Activated T-helper 1 cell treated with anti-CD3 and anti-CD28 coated beads, Interleukin-2, amount 50 U/mL, for 16 hours (primary cell): ENCODE measurements at places on chromosomes 6 and 20.

DNA sequence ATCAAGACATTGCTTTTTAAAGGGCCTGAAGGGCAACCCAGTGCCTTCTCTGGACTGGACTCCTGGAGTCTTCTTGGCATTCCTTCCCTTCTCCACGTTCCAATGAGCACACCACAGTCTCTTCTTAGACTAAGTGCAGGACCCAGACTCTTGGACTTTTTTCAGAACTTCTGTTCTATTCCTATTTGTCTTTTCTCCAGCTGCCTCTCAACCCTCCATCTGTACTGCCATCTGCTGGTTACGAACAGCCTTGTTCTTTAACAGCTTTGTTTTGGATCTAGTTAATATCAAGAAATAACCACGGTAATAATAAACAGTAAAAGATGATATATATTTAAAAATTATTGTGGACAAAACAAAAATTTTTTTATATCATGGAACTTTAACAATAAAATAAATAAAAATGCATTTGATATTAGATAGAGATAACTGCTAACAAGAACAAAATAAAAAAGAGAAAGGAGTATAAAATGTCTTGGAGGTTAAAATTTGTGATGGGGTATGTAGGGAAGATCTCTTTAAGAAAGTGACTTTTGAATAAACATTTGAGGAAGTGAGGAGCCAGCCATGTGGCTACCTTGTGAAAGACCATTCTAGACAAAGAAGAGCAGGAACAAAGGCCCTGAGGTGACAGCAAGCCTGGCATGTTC, 105.1 kb upstream of the HCRTR2 start:
- DNase-seq, result no peak

DNA sequence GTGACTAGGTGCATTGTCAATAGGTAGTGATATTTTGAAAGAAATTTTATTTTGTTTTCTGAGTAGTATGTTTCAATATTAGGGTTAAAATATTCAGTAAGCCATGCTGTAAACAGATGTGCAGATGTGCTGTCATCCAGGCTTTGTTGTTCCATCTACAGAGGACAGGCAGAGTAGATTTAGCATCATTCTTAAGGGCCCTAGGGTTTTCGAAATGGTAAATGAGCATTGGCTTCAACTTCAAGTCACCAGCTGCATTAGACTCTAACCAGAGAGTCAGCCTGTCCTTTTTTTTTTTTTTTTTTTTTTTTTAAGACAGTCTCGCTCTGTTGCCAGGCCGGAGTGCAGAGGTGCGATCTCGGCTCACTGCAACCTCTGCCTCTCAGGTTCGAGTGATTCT, 27.1 kb upstream of the BACH2 start:
- DNase-seq, result no peak

DNA sequence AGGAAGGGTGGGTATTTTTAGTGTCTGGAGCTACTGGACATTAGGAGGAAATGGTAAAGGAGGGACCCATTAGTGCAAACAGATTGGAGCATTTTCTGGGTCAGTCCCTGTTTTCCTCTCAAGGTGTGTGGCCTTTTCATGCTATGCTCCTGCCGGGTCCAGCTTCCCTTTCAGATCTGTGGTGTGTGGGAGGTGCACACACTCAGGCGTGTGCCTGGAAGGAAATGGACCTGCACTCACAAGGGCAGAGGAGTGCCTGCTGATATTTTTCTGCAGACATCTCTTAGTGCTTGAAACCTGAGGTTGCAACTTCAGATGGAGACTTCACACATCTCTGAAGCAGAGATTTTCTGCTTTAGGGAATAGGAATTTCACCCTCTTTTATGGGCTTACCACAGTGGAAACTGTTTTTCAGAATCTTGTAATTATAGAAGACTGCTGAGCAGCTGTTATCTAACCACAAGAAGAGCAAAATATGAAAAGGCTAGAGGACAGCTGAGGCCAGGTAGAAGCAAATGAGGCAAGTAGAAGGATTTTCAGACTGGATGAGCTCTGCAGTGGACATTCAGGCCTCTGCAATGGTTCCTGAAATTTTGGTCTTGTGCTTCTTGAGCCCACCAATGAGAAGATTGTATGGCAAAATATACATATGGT, 764.3 kb downstream of the QKI start:
- DNase-seq, result no peak

GRCh38 chr6:169575365-169575764, 126.5 kb downstream of the WDR27 start:
- no peak for DNase-seq

GRCh38 chr20:48465271-48465670, 362.5 kb downstream of the PREX1 start:
- DNase-seq, result no peak

GRCh38 chr6:129565366-129565765, 144.6 kb downstream of the ARHGAP18 start:
- no peak for DNase-seq
